Thoracic aorta (tissue), 2 donors: ENCODE measurements at places on chromosomes 2 and 18. TPM values are rescaled to one million over a fixed set of nuclear protein-coding genes. Genes with fewer than 3 reads are reported as not detected.
A peak's percentile ranks its signal among the peaks of the same experiment; 100 is the strongest.

DNA sequence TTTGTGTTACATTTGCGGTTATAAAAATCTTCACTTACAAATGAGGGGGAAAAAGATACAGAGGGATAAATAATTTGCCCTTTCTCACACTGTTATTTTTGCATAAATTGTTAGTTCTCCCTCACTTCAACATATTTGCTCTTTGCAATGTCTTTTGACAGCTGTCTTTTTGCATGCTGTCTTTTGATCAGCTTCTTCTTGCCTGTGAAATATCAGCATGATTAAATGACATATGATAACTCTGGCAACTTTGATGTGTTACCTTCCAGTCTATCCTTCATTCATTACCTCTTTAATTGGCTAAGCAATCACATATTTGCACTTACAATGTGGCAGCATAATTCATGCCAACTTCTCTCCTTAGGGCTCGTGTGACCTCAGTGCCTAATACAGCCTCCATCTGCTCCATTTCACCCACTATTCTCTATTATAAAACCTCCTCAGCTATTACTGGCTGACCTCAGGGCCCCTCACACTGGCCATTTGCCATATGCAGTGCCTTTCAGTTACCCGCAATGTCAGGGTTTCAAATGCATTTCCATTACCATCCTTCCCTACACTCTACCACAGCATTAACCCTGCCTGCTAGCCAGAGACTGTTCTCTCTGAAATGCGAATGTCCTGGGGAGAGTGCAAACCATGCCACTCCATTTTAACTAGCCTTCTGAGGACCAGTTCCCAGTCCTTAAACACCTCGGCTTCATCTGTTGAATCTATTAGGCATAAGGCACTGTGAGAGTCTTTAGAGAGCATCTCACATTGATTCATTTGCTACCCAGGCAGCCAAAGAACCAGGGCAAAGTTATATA lies 1056.6 kb upstream of the CHAC2 start:
- H3K27ac ChIP-seq = no peak overlapping the region
- H3K36me3 ChIP-seq = no peaks in the 10 kb centered on the region
- no peaks in the 10 kb centered on the region for H3K27me3 ChIP-seq

DNA sequence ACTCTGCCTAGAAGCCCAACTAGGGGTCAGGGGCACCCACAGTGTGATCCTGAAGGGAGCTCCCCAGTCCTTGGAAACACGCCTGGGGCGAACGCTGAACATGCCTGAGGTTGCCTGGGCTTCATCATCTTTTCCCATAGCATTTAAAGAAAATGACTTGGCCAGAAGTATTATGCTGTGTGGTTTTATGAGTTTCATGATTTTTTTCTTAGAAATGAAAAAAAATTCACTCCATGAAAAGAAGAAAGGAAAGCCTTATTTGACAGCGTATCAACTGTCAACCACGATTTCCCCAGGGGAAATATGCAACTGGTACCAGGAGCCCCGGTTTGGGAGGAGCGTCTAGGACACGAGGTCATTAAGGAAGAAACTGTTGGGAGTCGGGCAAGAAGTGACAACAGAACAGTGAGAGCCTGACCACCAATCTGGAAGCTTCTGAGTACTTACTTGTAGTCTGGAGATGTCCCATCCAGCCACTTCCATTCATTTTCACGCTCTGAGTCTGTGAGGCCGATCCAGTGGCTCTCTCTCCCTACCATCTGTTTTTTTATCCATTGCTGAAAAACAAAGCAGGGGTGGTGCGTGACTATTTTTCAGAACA lies 63.5 kb upstream of the THOC1 start:
- no peak for DNase-seq
- H3K4me3 ChIP-seq = no peak overlapping the region
- H3K27me3 ChIP-seq = no peaks in the 10 kb centered on the region

- DNase-seq = no peak
- H3K27ac ChIP-seq = peak overlapping the region; percentile 70
- H3K4me1 ChIP-seq = peaks cover 69% of the 10 kb centered on the region
- peak overlapping the region; percentile 16 for H3K4me3 ChIP-seq
- H3K36me3 ChIP-seq = no peaks in the 10 kb centered on the region
- H3K27me3 ChIP-seq = no peaks in the 10 kb centered on the region
Observed at GRCh38 chr2:223941579-223942277, 3.4 kb downstream of the WDFY1 start.

- no peak for DNase-seq
- H3K36me3 ChIP-seq = no peaks in the 10 kb centered on the region
- H3K27me3 ChIP-seq = no peaks in the 10 kb centered on the region
Observed at GRCh38 chr18:3584266-3584861, 134.4 kb downstream of the TGIF1 start.

CYS1 gene
- total RNA-seq = 13.5 TPM
